ENCODE measurements at places on chromosomes 4 and X. TPM values are rescaled to one million over a fixed set of nuclear protein-coding genes. Genes with fewer than 3 reads are reported as not detected.

Gene HPGDS
- total RNA-seq = not detected

Gene PCYT1B
- total RNA-seq = 41.1 TPM

Gene MAPK10
- total RNA-seq = 13.4 TPM

Gene NAA11
- total RNA-seq = not detected

Gene BBS12
- 3.2 TPM for total RNA-seq

Gene GLOD5
- not detected for total RNA-seq

Gene CLDN34
- not detected for total RNA-seq

Gene LRRC66
- total RNA-seq = 1.3 TPM

Gene XKRX
- 3.4 TPM for total RNA-seq

Gene PDE6B
- total RNA-seq = 43.1 TPM

Gene CCDC120
- total RNA-seq = 6.2 TPM

Gene DMRTC1
- not detected for total RNA-seq

Gene POU4F2
- not detected for total RNA-seq

Gene CNGA1
- not detected for total RNA-seq

Gene ZNF711
- 11.4 TPM for total RNA-seq

Gene NAA10
- total RNA-seq = 127 TPM

Gene SMC1A
- 46.1 TPM for total RNA-seq

Gene KLF3
- total RNA-seq = 12.1 TPM

Gene MOB1B
- total RNA-seq = 9.1 TPM

Gene C4orf51
- total RNA-seq = not detected

Gene SPANXA1
- not detected for total RNA-seq

Gene PDZD4
- 5.8 TPM for total RNA-seq

Gene ASB12
- total RNA-seq = 0.24 TPM

Gene RHOXF1
- total RNA-seq = 0.42 TPM

Gene ZAR1
- total RNA-seq = not detected

Gene TSC22D3
- 297 TPM for total RNA-seq

Gene CAPN6
- total RNA-seq = 0.39 TPM
